Thyroid gland (tissue), 4 donors: ENCODE measurements at places on chromosomes 6 and 20.

DNA sequence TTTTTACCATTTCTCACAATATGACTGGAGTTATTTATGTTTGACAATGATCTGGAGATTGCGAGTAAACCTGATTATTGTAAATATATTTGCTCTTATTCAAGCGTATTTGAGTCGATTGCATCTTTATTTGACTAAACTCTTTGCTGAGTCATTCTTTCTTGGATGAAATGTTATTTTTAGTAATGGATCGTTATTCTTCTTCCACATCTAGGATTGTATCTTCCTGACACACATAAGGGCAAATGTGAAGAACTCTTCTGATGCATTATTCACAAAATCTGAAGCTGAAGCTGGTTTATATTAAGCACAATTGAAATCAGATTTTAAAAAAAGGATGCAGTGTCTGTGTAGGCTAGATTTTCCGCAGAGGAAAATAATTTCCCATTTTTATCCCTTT, 68.2 kb downstream of the SEL1L2 start:
- no peak for DNase-seq

GRCh38 chr20:50538276-50538675, 28.1 kb downstream of the PTPN1 start:
- no peak for DNase-seq

- DNase-seq: no peak
These were observed at the start of gene C6orf15 for GRCh38 chr6:31112478-31112877. Gene C6orf15 (minus strand): TSS chr6:31112575. CDS start chr6:31112555, 20 bp downstream.

- no peak for DNase-seq
These were observed 313.4 kb upstream of the PLCB4 start for GRCh38 chr20:8755340-8756118.

- DNase-seq: no peak
These were observed 355.3 kb downstream of the RNF144B start for GRCh38 chr6:18742406-18742805.

DNA sequence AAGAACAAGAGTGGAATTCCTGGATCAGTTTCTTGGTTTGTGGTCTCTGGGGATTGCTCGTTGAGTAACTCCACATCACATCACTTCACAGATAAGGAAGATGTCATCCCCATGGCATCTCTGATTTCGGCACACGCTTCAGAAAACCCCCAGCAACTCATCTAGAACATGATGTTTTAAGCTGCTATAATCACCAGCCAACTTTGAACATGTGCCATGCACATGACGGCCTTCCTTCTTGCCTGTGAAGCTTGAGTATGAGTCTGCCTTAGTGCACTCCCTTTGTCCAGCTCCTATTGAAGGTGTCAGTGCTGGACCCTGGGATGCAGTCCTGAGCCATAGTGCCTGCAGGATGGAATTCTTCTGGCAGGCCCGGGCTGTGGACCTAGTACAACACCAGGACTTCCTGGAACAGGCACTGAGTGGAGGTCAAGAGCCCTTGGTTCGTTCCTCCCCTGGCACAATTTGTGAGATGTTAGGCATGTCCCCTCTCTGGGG, 231.5 kb upstream of the SUPT3H start:
- DNase-seq: no peak

- DNase-seq: peak; percentile 35
These were observed 1.7 kb upstream of the SLC12A5 start for GRCh38 chr20:46027245-46027853.

GRCh38 chr6:39319621-39320362, 2.7 kb downstream of the KCNK16 start:
- no peak for DNase-seq

- DNase-seq: no peak
These were observed 57.5 kb downstream of the MYLK4 start for GRCh38 chr6:2693231-2693630.

- DNase-seq: no peak
These were observed 19.1 kb upstream of the LOC128125822 start for GRCh38 chr6:63553208-63553607.

GRCh38 chr6:67887747-67888545, 747.1 kb upstream of the ADGRB3 start:
- DNase-seq: no peak

DNA sequence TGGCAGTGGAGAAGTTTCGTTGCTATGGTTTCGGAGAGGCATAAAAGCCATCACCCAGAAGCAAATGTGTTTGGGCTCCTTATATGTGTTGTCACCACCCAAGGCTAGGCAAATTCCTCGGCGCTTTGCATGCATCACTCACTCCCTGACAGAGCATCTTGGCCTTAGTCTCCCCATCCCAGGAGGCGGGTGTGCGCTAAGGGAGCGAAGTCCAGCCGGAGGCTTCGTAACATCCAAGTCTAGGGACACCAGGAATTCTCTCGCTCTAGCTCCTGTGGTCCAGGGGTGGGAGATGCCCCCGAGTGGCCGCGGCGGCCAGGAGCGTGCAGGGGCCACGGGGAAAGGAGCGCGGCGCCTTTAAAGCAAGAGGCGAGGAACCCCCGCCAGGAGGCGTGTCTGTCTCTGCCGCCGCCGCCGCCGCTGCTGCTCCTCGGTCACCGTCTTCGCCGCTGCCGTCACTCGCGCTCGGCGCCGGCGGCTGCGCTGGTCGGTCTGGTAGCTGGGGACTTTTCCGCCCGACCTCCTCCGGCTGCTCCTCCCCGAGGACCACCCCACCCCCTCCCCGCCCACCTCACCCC, at the start of gene GRIK2:
Gene GRIK2, plus strand, starts transcription at position 458 of the 578 bp plus-strand sequence.
- peak; percentile 43 for DNase-seq

DNA sequence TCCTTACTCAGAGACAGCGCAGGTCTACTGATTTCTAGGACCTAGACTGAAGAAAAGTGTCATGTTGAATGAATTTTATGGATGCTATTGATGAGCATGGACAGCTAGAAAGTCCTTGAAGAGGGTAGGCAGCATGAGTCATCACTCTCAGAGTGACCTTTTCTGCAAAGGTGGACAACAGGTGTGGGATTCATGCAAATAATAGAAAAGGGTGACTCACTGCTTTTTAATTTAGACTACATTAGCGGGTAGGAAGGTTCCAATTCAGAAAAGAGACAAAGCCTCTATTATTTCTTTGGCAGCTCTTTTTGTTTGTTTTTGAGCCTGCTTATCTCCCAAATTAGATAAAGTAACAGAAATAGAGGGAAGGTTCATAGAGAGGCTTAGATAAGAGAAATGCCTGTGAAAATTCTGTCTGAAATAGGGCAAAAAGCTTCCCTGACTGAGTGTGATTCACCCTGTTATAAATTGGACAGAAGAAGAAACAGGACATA, 191.4 kb downstream of the TENT5A start:
- no peak for DNase-seq

DNA sequence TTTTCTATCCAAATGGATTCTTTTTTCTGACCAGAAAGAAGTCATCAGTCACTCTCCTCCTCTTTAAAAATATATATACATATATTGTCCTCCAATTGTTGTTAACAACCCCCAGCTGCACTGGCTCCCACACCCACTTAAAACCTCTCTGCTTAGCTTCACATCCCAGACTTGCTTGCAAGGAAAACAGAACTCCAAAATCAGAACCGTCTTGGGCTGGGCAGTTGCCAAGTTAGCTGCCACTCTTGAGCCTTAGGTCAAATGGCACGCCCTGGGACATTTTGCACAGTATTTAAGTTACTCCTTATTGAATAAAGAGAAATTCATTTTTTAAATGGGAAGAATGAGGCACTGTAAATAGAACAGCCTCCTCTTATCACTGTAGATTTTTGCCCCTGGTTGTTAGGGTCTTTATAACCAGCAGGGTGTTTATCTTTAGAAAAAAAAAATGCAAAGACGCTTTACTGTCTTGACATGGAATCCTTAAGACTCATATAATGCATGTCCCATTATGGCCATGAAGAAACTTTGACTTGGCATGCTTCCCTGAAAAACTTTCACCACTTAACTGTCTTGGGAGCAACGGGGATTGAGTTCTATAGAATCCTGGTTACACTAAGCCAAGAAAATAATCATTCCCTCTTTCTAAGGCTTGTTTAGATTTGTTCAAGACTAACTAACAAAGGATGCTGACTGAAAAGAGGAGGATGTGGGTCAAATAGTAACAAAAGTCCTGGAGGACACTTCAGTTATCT, 204.5 kb downstream of the ISM1 start:
- DNase-seq: peak; percentile 59

DNA sequence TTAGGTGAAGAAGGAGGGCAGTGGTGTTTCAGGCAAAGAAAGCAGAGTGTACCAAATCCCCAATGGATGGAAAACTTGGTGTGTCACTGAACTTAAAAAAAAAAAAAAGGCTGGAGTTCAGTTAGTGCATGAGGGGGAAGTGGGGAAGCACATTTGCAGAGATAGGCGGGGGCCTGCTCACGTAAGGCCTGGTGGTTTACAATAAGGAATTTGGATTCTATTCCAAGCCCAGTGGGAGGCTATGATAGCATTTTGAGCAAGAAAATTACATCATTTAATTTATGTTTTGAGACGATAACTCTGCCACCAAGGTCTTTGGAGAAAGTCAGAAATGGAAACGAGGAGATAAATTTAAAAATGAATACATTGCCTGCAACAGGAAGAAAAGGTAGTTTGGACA, 225.5 kb downstream of the EYA4 start:
- no peak for DNase-seq

DNA sequence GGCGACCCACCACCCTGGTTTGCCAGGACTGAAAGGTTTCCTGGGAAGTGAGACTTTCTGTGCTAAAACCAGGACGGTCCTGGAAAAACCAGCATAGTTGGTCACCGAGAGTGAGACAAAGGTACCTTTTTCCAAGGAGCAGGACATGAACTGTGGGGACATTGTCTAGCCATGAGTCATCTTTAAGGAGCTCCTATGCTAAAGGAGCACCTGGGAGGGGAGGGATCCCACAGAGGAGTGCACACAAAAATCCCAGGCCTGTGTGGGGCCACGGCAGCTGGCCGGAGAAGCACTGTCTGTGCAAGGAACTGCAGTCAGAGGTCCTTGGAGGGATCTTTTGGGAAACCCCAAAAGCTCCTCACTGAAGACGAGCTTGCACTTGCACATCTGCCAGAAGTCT, 109.1 kb upstream of the PLEKHG1 start:
- no peak for DNase-seq

DNA sequence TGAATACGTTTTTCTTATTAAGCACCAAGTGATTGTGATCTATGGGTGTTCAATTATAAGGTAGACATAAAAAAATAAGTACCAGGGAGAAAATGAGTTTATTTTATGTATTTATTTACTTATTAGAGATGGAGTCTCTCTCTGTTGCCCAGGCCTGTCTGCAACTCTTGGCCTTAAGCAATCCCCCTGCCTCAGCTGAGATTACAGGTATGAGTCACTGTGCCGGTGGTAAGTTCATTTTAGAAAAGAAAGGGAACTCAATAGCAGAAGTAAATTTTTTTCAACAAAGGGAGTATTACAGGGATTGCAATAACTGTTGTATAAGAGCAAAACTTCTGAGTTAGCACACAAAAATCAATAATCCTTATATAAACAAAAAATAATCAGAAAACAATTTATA, 98.7 kb upstream of the FUT9 start:
- DNase-seq: no peak

DNA sequence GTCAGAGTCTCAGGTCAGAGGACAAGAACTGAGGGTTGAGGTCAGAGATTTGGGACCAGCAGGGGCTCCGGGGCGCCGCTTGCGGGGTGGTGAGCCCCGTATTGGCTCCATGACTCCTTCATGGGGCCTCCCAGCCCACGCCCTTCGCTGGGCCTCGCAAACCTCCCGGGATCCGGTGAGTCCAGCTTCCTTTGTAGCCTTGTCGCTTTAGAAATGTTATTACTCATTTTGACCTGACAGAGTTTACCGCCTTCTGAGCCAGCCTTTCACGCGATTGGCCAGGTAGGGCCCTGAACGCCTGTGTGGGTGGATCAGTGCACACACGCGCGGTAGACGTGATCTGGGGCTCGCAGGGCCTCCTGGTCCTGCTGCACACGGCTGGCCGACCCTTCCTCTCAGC, 181.1 kb downstream of the ERMARD start:
- no peak for DNase-seq

GRCh38 chr6:133787122-133787521, 101.8 kb upstream of the TCF21 start:
- DNase-seq: no peak

GRCh38 chr20:23658336-23658735, 20.6 kb upstream of the CST3 start:
- DNase-seq: no peak

GRCh38 chr20:33561692-33562601, 72.1 kb downstream of the CBFA2T2 start:
- DNase-seq: peak; percentile 80

DNA sequence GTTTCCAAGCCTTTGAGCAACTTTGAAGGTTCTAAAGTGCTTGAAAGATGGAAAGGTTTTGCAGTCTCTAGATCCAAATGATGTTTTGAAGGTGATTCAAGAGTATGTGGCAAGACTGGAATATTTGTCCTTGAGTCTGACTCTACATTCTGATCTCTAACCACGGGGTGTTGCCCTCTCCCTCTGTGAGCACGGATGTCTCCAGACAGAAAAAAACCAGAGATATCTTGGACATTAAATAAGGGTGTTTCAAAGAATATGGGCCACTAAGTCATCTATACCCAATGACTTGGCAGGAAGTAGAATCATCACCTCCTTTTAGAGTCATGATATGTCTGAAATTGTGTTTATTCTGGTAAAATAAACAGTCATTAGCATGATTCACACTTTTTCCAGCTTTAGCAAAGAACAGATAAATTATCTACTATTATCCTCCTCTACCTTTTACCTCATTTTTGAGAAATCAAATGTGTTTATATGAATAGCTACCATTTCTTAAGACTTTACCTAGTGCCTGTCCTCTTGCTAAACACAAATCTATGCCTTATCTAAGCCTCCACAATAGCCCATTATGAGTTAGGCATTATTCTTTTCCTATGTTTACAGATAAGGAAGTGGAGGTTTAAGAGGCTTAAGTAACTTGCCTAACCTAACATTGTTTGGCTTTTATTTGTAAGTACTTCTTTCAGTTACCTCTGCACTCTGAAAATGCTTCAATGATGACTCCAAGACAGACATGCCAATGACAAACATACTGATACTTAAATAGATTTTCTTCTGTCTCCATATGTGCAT, 384.4 kb downstream of the BMP2 start:
- DNase-seq: no peak

DNA sequence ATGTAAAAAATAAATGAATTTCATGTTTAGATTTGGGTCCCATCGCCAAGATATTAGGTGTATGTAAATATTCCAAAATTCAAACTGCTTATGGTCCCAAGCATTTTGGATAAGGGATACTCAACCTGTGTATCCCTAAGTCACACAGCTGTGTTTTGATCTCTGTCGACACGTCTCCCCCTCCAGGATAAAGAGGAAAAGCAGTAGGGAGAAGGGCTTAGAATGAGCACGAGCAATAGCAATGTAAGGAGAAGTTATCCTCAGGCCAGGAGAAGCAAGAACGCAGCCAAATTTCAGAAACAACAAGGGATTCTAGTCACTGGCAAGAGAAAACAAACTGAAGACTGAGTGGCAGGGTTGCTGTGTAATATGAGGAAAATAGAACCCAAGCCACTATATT, 181.2 kb downstream of the AIG1 start:
- no peak for DNase-seq

- DNase-seq: no peak
These were observed 195.3 kb downstream of the GJA1 start for GRCh38 chr6:121630716-121631115.
